ENCODE measurements at places on chromosomes 4 and X. TPM values are rescaled to one million over a fixed set of nuclear protein-coding genes. Genes with fewer than 3 reads are reported as not detected.

GRCh38 chrX:24996096-24996709, 19.6 kb downstream of the ARX start:
- no peak for DNase-seq

- no peak for DNase-seq
These were observed 193.5 kb upstream of the C1QTNF7 start for GRCh38 chr4:15234116-15234855.

GRCh38 chr4:84875636-84876371, 90.7 kb downstream of the WDFY3 start:
- DNase-seq: no peak

Gene DMRTC1
- total RNA-seq: not detected

Gene ZNF630
- total RNA-seq: not detected

- no peak for DNase-seq
These were observed 127.4 kb upstream of the ANKRD50 start for GRCh38 chr4:124839786-124840390.

- no peak for DNase-seq
These were observed 37.8 kb upstream of the PSAPL1 start for GRCh38 chr4:7472442-7473013.

GRCh38 chr4:54228056-54228527, 1.0 kb upstream of the PDGFRA start:
- DNase-seq: peak; percentile 68

GRCh38 chr4:95641571-95641970, 92.8 kb upstream of the UNC5C start:
- DNase-seq: no peak

- peak; percentile 47 for DNase-seq
These were observed 84.0 kb downstream of the WWC2 start for GRCh38 chr4:183182873-183183725.

Gene SUV39H1
- total RNA-seq: 6.9 TPM

Gene FRG2
- total RNA-seq: 0.05 TPM

- DNase-seq: no peak
These were observed 71.3 kb upstream of the MED14 start for GRCh38 chrX:40806513-40807220.

Data from SK-MEL-5 (cell line).